ENCODE measurements at places on chromosomes 1 and 21.

GRCh38 chr1:15849775-15850324 lies 2.3 kb downstream of the SPEN start:
- no peak for DNase-seq

GRCh38 chr1:15836772-15837669 lies 10.5 kb upstream of the SPEN start:
- DNase-seq = no peak

DNA sequence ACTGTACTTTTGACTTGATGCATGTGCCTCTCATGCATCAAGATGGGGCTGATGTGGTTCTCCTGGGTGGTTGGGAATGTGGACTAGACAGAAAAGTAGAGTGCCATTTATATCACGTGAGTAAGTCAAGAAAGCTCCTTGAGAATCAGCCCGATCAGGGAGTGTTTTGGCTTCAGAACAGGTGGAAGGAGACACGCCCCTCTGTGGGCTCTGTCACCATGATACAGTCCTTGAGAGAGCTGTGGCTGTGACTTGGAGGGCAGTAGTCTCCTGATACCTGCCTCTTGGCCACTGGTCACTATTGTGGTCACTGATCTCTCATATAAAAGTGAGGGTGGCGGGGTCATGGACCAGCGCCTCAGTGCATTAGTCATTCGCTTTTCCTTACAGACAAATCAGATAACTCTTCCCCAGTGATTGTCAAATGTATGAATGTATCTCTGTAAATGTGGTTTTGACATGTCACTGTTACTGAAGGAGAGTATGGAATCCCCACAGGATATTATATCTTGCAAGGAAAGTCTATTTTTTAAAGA lies 8.9 kb upstream of the C4BPB start:
- DNase-seq = no peak

GRCh38 chr1:78101514-78101913 lies 55.7 kb downstream of the GIPC2 start:
- no peak for DNase-seq

- no peak for DNase-seq
These were observed 54.2 kb downstream of the S1PR1 start for GRCh38 chr1:101290922-101291561.

- no peak for DNase-seq
These were observed 2.5 kb downstream of the KIF21B start for GRCh38 chr1:201020721-201021629.

GRCh38 chr1:34656731-34657130 lies 98.1 kb upstream of the GJB5 start:
- DNase-seq = no peak

DNA sequence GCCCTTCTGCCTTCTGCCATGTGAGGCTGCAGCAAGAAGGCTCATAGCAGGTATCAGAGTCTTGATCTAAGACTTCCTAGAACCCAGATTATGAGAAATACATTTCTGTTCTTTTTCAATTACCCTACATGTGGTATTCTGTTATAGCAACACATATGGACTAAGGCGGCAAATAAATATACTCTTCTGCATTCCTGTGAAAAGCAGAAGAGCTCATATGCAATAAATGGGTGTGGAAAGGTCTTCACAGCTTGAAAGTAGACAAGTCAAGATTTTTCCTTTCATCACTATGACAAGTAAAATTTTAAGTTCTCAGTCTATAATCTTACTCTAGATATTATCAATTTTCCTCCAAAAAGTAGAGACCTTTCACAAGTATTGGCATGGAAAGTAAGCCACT lies 36.6 kb downstream of the TNFSF18 start:
- DNase-seq = no peak

- DNase-seq = no peak
These were observed 24.7 kb upstream of the ADGRB2 start for GRCh38 chr1:31788825-31789256.

- DNase-seq = no peak
These were observed 241.2 kb upstream of the SAMSN1 start for GRCh38 chr21:14787312-14787711.

DNA sequence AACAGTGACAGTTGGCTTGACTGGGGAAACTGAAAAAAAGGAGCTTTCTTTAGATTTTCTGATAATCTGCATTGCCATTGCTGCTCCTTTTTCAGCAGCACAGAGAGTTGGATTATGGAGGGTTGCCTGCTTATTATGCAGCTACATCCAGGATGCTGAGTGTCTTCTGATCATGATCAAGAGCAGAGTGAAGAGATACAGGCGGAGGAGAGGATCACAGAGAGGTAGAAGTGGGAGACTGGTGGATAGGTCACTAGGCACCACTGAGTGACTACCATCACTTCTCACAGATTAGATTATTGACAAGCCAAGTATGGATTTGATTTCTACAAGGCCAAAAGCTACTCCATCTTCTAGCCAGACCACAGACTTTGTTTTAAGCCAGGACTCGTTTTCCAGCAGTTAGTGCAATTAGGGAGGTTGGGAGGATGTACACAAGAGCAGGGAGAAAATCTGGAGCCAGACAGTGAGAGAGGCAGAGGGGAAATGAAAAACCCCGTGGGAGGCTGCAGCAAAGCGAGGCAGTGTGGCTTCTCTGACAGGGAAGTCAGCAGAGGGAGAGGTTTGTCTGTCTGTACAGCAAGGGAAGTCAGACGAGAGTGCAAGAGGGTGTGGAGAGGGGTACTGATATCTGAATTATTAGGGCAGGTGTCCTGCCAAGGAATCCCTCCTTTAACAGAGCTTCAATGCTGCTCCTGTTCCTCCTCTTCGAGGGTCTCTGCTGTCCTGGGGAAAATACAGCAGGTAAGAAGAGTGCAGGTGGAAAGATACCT lies at the start of gene CD1E:
TSS of gene CD1E (plus strand) at position 592 of the 773 bp plus-strand sequence. CDS start at position 687, 95 bp downstream.
- DNase-seq = no peak

DNA sequence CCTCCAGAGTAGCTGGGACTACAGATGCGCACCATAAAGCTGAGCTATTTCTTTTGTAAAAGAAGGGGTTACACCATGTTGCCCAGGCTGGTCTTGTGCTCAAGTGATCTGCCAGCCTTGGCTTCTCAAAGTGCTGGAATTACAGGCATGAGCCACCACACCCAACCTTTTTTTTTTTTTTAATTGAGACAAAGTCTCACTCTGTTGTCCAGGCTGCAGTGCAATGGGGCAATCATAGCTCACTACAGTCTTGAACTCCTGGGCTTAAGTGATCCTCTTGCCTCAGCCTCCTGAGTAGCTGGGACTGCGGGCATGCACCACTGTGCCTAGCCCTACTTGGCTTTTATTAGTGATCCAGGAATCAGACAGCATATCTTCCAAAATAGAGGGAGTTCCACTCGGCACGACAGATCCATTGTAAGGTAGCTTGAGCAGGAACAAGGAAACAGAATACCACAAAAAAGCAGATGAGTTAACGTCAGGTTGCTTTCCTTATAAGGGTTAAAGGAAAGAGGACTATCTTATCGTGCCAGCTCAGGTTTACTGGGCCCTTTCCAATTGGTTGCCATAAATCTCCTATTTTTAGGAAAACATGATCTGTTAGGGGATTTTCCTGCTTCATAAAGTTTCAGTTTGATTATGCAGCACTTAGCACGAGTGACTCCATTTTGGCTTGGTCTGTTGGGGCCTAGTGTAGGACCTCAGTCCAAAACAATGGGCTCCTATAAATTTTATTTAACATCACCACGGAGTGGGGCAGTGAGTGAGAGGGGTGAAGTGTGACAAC lies 45.2 kb downstream of the NENF start:
- no peak for DNase-seq

DNA sequence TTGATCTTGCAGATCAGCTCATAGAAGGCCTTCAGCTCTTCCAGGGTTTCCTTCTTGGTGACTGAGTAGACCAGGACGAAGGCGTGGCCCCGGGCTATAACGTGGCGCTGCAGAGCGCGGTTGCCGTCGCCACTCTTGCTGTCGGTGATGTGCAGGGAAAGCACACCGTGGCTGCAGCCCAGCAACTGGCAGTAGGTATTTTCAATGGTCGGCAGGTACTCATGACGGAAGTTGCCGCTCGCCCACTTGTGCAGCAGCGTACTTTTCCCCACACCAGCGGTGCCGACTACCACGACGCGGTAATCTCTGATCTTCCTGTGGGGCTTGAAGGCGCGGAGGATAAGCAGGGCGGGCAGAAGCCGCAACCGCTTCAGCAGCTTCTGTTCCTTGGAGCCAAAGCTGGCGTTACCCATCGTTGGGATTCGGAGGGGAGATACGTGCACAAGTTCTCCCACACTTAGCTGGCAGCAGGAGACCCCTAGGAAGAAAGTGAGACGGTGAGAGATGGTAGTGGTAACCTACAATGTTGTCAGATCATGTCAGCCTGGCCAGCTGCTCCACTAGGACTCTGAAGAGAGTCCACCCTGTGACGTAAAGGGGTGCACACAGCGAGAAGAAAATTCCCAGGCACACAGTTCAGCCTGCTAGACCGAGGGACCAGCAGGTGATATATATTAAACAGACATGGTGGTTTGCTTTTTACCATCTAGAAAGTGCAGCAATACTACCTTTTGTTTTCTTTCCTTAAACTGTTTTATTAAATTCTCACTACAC lies 3.4 kb downstream of the DIRAS3 start:
- DNase-seq = no peak

GRCh38 chr1:32907435-32907834 lies 6.2 kb upstream of the TMEM54 start:
- DNase-seq = no peak

DNA sequence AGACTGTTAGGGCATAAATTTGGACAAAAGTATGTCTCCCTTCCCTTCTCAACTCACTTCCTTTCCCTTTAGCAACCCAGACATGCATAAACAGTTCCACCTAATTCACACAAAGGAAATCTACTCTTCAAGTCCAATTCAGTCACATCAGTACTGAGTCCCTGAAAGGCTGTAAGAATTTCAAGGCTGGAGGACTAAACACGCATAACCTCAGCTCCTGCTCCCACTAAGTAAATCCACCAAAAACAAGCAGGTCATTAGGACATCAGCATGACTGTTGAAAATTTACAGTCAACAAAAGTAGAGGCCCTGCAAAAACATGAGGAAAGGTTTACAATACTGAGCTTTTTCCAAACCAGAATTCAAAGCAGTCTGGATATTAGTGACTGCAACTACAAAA lies 18.4 kb downstream of the SETD4 start:
- DNase-seq = no peak

GRCh38 chr1:52747450-52747849 lies 21.2 kb downstream of the ZYG11B start:
- no peak for DNase-seq
